ENCODE measurements at places on chromosomes 13 and 19. TPM values are rescaled to one million over a fixed set of nuclear protein-coding genes. Genes with fewer than 3 reads are reported as not detected.

The CEBPA gene
- 8.4 TPM for total RNA-seq

The ZIM2 gene
- total RNA-seq: 8.0 TPM

The ZNF414 gene
- total RNA-seq: 28.1 TPM

The CGB1 gene
- not detected for total RNA-seq

The ZNF417 gene
- total RNA-seq: 29.2 TPM

The GRK1 gene
- total RNA-seq: 0.60 TPM

The PDX1 gene
- not detected for total RNA-seq

The SIAH3 gene
- total RNA-seq: 3.4 TPM

The YIF1B gene
- 53.7 TPM for total RNA-seq

The ZNF699 gene
- total RNA-seq: 6.4 TPM

The PALM3 gene
- 3.9 TPM for total RNA-seq

All from dorsolateral prefrontal cortex (tissue), 122 donors.